ENCODE measurements at places on chromosomes 12 and 14. TPM values are rescaled to one million over a fixed set of nuclear protein-coding genes. Genes with fewer than 3 reads are reported as not detected.

Gene NRL
- total RNA-seq, result 0.70 TPM

DNA sequence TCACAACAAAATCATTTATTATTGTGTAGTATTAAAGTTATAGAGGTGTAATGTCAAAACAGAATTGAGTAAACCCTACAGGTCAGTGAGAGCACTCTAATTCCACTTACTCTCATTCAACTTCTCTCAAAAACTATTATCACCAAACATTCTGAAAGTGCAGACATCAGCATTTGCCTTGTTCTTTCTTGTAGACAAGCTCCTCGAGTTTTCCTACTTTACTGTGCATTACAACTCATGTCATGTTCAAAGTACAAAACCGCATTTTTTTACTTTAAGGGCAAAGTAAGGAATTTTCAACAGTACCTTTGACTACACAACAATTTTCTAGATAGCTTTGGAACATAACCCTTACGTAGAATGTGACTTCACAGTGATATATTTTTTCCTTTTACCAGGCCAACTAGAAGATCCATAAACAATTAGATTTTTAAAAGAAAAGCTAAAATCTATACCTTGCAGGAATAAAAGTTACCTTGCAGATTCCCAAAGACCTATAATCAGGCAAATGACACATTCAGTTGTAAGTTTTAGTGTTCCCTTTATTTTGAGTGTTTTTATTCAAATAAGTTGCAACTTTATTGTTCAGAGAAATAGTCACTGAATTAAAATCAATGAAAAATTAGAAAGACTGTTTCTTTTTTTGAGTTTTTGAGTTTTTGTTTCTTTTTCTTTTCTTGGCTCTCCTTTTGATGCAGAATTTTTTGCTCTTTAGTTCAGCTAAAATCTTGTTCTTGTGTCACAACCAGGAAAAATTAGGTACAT lies 12.7 kb upstream of the USP15 start:
- no peak overlapping the region for H3K4me3 ChIP-seq
- no peaks in the 10 kb centered on the region for H3K36me3 ChIP-seq
- no peak for DNase-seq
- H3K4me1 ChIP-seq, result no peaks in the 10 kb centered on the region
- H3K27ac ChIP-seq, result no peak overlapping the region

- DNase-seq, result no peak
- no peaks in the 10 kb centered on the region for H3K27me3 ChIP-seq
- H3K4me3 ChIP-seq, result no peak overlapping the region
- no peaks in the 10 kb centered on the region for H3K36me3 ChIP-seq
- no peak overlapping the region for H3K27ac ChIP-seq
- no peaks in the 10 kb centered on the region for H3K4me1 ChIP-seq
Measured at GRCh38 chr12:100382338-100382737, 25.5 kb downstream of the SLC17A8 start.

Gene MGST1
- 104 TPM for total RNA-seq

- no peak overlapping the region for H3K4me3 ChIP-seq
- no peak overlapping the region for H3K27ac ChIP-seq
- peak; percentile 59 for DNase-seq
- no peaks in the 10 kb centered on the region for H3K36me3 ChIP-seq
Measured at GRCh38 chr14:66359500-66359899, 126.7 kb upstream of the CCDC196 start.

GRCh38 chr14:38107216-38107631 lies 100.5 kb upstream of the SSTR1 start:
- no peak overlapping the region for H3K4me3 ChIP-seq
- no peaks in the 10 kb centered on the region for H3K27me3 ChIP-seq
- DNase-seq, result no peak
- H3K36me3 ChIP-seq, result no peaks in the 10 kb centered on the region
- H3K4me1 ChIP-seq, result no peaks in the 10 kb centered on the region
- H3K27ac ChIP-seq, result no peak overlapping the region

DNA sequence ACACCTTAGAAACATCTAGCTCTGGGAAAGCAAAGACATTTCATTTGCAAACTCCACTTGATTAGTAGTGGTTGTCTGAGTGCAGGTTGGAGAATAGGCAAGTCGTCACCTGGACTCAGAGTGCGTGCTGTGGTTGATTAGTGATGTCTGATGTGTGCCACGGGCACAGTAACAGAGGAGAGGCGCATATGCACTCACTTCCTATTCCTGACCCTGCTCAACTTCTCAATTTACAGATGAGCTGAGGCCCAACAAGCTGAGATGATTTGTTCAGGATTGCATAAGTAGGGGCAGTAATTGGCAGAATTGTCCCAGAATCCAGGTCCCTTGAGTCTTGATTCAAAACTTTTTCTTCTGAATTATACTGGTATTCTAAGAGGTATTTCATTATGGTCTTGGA lies 44.9 kb downstream of the ADCK1 start:
- H3K4me1 ChIP-seq, result no peaks in the 10 kb centered on the region
- no peaks in the 10 kb centered on the region for H3K27me3 ChIP-seq
- H3K36me3 ChIP-seq, result no peaks in the 10 kb centered on the region
- no peak overlapping the region for H3K4me3 ChIP-seq
- H3K27ac ChIP-seq, result no peak overlapping the region
- DNase-seq, result no peak

DNA sequence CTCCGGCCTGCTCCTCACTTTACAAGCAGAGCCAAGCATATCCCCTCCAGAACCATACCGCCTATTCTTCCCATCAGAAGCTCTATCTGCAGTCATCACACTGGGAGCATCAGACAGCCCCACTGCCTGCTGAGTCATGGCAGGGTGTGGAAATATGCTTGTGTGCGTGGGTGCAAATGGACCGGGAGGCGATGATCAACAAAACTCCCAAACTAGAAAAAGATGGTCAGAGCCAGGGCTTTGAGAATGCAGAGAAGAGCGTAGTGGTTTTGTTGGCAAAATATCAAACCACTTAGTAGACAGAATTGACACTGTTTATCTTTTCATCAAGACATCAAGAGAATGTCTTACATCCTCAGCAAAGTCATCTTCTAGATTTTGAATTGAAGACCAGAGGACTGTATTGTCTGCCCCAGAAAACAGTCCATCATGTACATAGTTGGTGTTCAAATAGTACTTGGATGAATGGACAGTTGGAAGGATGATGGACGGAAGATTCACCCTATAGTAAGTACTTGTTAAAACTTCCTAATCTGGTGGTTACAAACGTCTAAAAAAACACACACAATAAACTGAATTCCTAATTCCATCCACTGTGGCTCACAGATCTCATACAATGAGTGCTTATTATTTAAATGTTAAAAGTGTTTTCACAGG lies 54.9 kb downstream of the VWF start:
- H3K4me3 ChIP-seq, result no peak overlapping the region
- no peaks in the 10 kb centered on the region for H3K27me3 ChIP-seq
- H3K27ac ChIP-seq, result peak overlapping the region; percentile 46

GRCh38 chr12:131607658-131608447 lies 103.0 kb upstream of the SFSWAP start:
- no peaks in the 10 kb centered on the region for H3K36me3 ChIP-seq
- no peaks in the 10 kb centered on the region for H3K4me1 ChIP-seq
- H3K27ac ChIP-seq, result no peak overlapping the region
- H3K27me3 ChIP-seq, result peaks cover 2% of the 10 kb centered on the region
- no peak overlapping the region for H3K4me3 ChIP-seq
- DNase-seq, result no peak

DNA sequence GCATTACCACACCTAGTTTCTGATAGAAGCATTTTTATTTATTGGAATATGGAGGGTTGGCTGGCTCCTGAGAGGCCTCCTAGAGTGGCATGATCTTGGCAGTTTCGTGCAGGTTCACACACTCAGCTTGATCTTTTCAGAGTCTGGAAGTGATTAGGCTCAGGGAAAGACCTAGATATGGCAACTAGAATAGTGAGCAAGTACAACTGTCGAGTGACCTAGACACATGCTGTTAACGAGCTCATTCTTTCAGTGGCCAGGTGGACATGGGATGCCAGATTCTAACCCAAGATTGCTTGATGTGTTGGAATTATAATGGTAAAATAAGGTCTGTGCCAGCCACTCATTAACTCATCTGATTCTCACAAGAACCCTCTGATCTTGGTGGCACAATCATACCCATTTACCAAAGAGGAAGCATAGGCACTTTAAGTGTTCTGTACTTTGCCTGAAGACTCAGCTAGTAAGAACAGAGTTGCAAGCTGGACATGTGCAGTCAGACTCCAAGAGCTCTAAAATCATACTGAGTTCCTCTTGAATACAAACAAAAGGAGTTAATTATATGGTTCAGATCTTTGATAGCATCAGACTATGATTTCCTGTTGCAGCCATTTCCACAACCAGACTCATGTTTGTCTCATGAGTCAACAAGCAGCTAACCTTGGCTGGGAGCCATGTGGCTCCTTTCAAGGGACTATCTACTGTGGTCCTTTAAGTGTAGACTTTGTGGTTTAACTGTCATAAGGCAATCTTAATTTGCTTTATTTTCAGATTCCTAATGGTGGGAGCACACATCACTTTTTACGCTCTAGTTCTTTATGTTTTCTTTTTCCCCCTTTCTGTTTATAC lies 144.2 kb downstream of the PLEKHA5 start:
- peak; percentile 99 for DNase-seq
- no peaks in the 10 kb centered on the region for H3K36me3 ChIP-seq
- peak overlapping the region; percentile 10 for H3K4me3 ChIP-seq
- H3K27ac ChIP-seq, result peak overlapping the region; percentile 67

Gene AQP6
- total RNA-seq, result not detected

DNA sequence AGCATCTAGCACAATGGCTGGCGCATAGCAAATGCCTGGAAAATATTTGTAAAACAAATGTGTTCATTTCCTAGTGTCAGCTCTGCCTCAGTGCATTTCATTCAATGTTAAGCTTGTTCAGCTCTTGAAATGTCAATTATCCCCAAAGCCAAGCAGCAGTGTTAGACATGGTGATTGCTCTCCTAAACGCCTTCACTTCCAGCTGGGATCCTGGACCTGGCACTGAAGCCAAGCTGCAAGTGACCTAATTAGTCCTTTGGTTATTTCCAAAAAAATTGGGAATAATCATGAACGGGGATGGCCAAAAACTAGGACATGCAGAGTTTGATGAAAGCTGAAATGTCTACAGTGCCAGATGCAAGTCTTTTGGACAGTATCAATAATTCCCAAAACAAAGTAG lies 54.9 kb upstream of the MDGA2 start:
- no peaks in the 10 kb centered on the region for H3K27me3 ChIP-seq
- no peak for DNase-seq

DNA sequence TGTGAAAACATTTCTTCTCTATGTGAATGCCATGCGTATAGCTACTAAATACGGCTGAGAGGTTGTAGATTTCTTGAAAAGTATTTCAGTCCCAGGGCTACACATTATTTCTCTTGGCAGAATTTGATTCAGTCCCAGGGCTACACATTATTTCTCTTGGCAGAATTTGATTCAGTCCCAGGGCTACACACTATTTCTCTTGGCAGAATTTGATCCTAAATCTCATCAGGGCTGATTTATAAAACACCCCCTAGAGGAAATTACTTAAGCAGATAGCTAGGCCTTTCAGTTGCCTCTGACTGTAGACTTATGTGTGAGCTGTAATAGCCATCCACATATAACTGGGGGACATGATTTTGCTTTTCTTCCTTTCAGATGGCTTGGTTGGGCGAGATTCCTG lies 50.4 kb downstream of the AK7 start:
- DNase-seq, result peak; percentile 29
- H3K4me1 ChIP-seq, result no peaks in the 10 kb centered on the region
- no peak overlapping the region for H3K27ac ChIP-seq
- no peaks in the 10 kb centered on the region for H3K36me3 ChIP-seq
- H3K4me3 ChIP-seq, result no peak overlapping the region

- no peak for DNase-seq
- peak overlapping the region; percentile 88 for H3K27ac ChIP-seq
- no peaks in the 10 kb centered on the region for H3K27me3 ChIP-seq
- H3K4me3 ChIP-seq, result no peak overlapping the region
- peaks cover 39% of the 10 kb centered on the region for H3K4me1 ChIP-seq
- H3K36me3 ChIP-seq, result no peaks in the 10 kb centered on the region
Measured at GRCh38 chr12:52835271-52836041, 1.3 kb upstream of the KRT79 start.

DNA sequence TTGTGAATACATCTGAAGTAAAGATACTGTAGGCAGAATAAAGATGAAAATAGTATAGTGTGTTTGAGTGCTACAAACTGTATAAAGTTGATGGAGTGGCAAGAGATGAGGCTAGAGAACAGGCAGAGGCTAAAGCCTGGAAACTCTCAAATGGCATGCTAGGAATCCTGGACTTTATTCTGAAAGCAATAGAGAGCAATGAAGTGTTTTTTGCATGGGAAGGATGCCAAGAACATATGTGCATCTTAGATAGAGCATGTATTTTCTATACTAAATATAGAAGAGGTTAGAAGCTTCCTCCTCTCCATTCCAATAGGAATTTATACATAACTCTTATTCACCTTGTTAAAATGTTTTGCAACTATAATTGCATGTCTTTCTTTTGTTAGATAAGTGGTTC lies 86.3 kb upstream of the TMTC2 start:
- H3K4me1 ChIP-seq, result no peaks in the 10 kb centered on the region
- DNase-seq, result no peak
- no peaks in the 10 kb centered on the region for H3K36me3 ChIP-seq
- no peak overlapping the region for H3K27ac ChIP-seq
- no peak overlapping the region for H3K4me3 ChIP-seq

Data from astrocyte (in vitro differentiated cells and primary cell).